Right cardiac atrium (tissue), 5 donors: ENCODE measurements at places on chromosomes 12 and 14. TPM values are rescaled to one million over a fixed set of nuclear protein-coding genes. Genes with fewer than 3 reads are reported as not detected.

DNA sequence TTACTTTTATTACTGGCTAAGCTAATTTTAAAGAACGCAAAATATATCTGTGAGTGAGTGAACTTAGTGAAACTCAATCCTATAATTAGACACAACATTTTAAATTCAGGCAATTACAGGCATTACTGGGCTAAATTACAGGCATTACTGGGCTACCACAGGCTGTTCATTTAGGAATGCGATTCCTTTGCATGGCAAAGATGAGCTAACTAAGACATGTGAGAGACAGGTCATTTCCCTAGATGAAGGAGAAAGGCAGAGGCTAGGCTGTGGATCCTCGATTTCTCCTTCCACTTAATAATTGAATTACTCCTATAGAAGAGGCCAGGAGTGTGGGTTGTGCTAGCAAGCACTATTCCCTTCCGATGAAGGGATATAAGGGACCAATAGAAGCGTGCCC lies 429.4 kb upstream of the LMO3 start:
- DNase-seq = no peak

- peak; percentile 24 for DNase-seq
Observed at GRCh38 chr12:49888461-49889151, 15.1 kb downstream of the FAIM2 start.

NOVA1 gene
- total RNA-seq = 2.3 TPM

USP44 gene
- total RNA-seq = 3.4 TPM

GRCh38 chr14:101960225-101960624 lies 4.1 kb upstream of the DYNC1H1 start:
- no peak for DNase-seq

DNA sequence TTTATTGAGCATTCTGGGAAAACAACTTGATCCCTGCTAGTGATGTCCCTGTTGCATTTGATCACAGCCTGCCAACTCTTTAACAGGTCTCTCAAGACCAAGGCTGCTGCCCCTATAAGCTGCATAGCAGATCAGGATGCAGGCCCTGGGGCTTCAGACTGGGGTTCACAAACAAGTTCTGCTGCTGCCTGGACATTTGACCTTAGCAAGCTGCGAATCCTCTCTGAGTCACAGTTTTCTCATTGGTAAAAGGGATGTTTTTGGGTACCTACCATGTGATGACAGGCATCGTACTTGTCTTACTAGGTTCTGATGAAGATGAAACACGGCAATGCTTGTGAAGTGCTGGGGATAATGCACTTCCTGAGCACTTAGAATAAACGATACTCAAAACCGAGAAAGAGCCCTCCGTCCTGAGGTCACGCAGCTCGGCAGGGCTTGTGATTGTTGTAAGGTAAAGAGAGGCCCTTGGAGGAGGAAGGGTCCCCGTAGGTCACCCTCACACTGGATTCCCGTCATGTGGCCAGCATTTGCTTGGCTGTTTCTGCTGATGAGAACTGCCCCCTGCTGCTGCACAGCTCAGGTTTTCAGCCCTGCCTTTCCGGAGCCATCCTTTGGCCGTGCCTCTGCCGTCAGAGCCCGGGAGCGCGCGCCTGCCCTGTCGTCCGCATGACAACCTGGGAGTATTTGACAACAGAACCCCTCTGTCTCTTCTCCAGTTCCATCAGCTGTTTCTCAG lies 39.1 kb downstream of the TSPAN9 start:
- no peak for DNase-seq

- DNase-seq = no peak
Observed at GRCh38 chr14:60565211-60565610, 56.3 kb downstream of the SIX6 start.

NGB gene
- total RNA-seq = not detected

VDR gene
- total RNA-seq = 3.0 TPM

DNA sequence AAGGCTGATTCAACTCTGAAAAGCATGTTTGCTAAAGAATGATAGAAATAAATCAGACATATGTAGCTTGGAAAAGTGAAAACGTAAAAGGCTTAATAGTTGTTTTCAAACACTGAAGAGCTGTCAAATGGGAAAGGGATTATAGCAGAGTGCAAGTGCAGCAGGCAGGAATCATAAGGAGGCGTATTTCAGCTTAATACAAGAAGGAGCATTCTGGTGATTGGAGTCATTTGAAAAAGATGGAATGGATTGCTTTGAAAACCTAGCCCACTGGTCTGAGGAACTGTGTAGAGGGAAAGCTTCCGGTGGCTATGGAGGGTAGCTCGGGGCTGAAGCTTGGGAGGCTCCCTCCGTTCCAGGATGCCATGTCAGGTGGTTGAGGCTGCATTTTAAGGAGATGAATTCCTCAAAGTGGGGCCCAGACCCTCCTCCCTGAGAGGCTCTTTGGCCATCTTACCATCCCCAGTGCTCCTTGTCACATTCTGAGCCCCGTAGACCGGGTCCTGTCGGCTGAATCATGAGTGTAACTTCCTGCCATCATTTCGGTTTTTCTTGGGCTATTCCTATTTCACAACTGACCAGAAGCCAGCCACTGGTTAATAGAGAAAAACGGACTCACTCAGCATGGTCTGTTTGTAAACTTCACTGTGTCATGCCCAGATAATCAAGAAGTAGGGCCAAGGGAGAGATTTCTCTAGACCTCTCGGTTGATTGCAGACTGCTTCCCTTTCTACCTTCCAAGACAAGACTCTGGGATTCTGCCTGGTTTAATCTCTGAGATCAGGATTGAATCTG lies 6.5 kb downstream of the WNT5B start:
- DNase-seq = no peak

GRCh38 chr12:44708218-44708617 lies 167.9 kb downstream of the NELL2 start:
- DNase-seq = no peak

GRCh38 chr12:14567351-14568162 lies at the start of gene PLBD1:
Gene PLBD1, minus strand, starts transcription at chr12:14567883. Its CDS starts 187 bp downstream, at chr12:14567696.
- peak; percentile 78 for DNase-seq

GRCh38 chr12:3673981-3674708 lies 78.8 kb downstream of the CRACR2A start:
- DNase-seq = no peak

ZBTB1 gene
- 27.6 TPM for total RNA-seq

CPNE6 gene
- not detected for total RNA-seq

LETMD1 gene
- 31.8 TPM for total RNA-seq

GRCh38 chr12:122205053-122205925 lies 1.8 kb downstream of the B3GNT4 start:
- no peak for DNase-seq

DNA sequence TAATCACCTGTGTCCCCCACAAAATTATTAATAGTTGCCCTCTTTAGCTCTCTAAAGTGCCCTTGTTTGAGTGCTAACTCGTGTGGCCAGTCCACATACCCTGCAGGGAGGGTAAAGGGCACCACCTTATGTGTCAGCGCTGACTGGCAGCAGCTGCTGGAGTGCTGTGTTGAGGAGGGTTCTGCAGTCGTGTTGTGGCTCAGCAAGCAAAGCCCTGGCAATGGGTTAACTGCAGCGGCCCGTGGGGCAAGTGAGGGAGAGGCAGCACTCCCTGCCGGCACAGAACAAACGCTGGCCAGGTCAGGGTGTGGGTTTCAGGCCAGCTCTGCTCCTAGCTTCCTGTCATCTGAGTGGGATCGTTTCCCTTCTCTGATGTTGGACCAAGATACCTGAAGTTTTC lies 369.8 kb downstream of the CACNA1C start:
- DNase-seq = no peak

DNA sequence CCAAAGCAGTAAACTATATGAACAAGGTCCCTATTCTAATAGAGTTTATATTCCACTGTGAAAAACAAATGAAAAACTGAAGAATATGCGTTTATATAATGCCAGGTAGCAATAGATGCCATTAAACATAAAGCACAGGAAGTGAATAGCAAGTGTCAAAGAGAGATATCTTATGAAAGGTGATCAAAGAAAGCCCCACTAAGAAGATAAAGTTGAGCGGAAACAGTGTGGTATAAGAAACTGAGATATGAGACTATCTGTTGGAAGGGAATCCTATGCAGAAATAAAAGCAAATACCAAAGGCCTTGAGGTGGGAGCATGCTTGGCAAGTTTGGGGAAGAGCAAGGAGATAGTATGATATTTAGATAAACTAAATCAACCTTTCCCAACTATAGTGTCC lies 123.1 kb upstream of the FAR2 start:
- DNase-seq = no peak

GRCh38 chr12:4088451-4088850 lies 185.1 kb upstream of the CCND2 start:
- no peak for DNase-seq

DNA sequence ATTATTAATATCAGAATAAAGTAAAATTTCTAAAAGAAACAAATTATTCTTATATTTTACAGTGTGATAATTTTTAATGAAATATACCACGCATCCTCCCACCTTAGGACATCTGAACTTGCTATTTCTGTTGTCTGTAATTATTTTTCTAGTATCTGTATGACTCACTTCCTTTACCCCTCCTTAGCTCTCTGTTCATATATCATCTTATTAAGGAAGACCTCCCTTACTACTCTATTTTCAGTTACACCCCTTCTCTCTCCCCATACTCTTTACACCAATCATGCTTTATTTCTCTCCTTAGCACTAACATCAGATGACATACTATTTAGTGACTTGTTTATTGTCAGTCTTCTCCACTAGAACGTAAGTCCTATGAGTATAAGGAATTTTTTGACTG lies 34.2 kb upstream of the C12orf50 start:
- DNase-seq = no peak

- no peak for DNase-seq
Observed at GRCh38 chr12:123808167-123808566, 46.1 kb downstream of the DNAH10 start.

DNA sequence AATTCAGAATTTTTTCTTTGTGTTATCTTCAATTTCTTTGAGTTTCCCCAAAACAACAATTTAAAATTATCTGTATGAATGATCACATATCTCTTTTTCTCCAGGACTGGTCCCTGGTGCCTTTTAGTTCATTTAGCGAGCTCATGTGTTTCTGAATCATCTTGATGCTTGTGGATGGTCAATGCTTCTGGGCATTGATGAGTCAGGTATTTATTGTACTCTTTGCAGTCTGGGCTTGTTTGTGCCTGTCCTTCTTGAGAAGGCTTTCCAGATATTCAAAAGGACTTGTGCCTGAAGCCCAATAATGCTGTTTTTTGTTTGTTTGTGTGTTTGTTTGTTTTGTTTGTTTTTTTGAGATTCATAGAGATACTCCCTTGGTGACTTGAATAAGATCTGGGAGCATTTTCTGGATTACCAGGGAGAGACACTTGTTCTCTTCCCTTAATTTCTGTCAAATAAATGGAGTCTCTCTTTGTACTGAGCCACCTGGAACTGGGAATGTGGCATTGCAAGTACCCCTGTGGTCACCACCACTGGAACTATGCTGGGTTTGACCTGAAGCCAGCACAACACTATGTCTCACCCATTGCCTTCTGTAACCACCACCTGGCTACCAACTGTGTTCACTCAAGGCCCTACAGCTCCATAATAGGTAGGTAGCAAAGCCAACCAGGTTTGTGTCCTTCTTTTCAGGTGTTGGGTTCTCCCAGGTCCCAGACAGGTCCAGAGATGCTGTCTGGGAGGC lies 56.3 kb downstream of the SLC6A15 start:
- no peak for DNase-seq

- no peak for DNase-seq
Observed at GRCh38 chr12:57069523-57069922, 9.1 kb downstream of the NEMP1 start.

- DNase-seq = no peak
Observed at GRCh38 chr12:127650626-127651025, 616.3 kb upstream of the TMEM132C start.
